NCI-H69 (cell line): ENCODE measurements at places on chromosomes 5 and 9.

DNA sequence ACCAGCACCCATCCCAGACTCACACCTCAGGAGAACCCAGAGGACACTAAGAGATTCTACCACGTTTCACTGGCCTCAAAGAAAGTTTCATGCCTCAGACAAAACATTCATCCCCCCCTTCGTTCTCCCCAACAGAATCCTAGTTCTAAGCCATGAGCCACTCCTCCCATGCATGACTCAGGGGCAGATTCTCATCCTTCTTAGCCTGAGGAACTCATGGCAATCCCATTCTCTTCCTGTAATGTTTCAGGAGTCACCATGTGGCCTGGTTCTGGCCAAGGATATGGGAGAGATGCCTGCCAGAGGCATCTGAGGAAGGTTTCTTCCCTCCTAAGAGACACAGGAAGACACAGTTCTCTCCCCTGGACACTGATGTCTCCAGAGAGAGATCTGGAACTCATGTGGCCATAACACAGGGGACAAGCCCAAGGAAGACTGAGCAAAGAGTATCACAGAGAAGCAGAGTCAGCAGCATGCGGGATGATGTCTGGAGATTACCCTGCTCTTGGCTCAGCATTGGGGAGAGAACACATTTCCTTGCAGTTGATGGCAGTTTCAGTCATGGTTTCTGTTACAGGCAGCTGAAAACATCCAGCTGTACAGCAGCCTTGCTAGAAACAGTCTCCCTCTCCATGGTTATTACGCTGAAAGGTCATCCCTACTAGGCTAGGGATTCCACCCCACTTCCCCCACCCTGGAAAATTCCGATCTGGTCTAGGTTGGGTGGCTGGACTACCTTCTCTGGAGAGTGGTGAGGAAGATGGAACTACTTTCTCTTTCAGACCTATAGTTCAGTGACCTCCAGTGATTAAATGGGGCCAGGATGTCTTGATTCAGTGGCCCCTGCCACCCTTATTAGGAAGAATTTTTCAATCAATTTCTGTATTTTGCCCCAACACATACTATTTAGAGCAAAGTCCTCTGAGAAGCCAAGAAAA is 115.4 kb downstream of the ZNF608 start:
- DNase-seq, result no peak

DNA sequence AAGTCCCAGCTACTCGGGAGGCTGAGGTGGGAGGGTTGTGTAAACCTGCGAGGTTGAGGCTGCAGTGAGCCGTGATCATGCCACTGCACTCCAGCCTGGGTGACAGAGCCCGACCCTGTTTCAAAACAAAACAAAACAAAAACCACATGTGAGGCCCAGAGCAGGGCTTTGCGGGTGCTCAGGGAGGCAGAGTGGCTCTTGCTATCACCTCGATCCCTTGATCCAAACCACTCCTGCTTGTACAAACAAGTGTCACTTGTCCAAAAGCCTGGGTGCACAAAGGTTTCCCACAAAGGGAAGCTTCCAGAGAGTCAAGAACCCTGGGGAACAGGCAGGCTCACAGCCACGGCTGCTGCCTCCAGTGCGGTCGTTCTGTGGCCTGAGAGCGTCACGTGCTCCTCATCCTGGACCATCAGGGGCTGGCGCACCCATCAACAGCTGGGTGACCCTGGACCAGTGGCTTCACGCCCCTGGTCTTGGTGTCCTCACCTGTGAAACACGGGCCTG is 162.7 kb downstream of the C9orf50 start:
- DNase-seq, result no peak

- no peak for DNase-seq
Measured at GRCh38 chr5:175162036-175162435, 281.9 kb downstream of the DRD1 start.

- peak; percentile 84 for DNase-seq
Measured at GRCh38 chr5:140157032-140157781, 17.8 kb upstream of the CYSTM1 start.

DNA sequence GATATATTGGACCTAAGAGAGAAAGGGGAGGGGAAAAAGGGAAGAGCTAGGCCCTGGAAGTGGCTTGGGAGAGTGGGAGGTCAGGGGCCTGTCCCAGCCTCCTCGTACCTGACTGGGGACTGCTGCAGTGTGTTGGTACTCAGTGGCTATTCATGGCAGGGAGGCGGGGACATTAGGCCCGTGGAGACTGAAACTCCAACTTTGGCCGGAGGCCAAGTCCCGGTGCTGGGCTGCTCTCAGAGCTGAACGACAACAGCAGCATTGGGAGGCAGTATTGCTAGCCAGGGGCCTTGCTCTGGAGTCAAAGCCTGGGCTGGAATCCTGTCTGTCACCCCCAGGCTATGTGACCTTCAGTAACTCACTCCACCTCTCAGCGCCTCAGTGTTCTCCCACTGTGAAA is 37.8 kb downstream of the NEURL1B start:
- peak; percentile 47 for DNase-seq

GRCh38 chr9:27771803-27772545 is 198.7 kb upstream of the C9orf72 start:
- DNase-seq, result peak; percentile 92

- DNase-seq, result peak; percentile 41
Measured at GRCh38 chr5:23840083-23840482, 332.7 kb downstream of the PRDM9 start.

- DNase-seq, result no peak
Measured at GRCh38 chr9:98883276-98883675, 60.4 kb upstream of the COL15A1 start.

DNA sequence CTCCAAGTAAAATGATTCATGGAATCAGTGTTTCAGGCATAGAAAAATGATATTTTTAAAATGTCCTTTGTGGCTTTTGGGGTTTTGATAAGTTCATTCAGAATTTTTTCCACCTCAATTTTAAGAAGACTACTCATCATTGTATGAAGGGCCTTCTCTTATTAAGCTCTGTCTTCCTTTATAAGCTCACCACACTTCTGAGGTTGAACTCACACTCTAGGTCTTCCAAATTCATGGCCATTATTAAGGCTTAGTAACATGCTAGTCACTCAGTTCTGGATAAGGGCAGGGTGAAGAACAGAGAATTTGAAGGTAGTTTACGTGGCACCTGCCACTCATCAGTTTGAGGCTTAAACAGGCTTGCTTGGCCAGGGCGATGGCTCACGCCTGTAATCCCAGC is 4.2 kb downstream of the MELK start:
- no peak for DNase-seq

DNA sequence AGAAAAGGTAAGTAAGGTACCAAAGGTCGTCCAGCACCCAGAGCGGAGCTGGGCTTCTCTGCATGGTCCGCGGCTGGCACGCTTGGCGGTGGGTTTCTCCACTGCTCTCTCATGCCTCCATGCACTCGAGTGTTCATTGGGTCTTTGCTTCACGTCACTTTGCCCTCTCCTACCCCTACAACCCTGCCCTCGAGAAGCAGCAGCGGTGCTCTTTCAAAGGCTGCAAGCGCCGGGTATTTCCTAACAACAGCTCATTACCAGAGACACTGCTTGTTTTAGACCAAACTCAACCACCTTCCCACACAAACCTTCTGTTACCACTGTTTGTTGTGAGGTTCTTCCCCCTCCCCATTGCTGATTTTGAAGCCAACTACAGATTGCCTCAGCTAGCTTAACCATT is 21.5 kb upstream of the ZBTB34 start:
- no peak for DNase-seq

DNA sequence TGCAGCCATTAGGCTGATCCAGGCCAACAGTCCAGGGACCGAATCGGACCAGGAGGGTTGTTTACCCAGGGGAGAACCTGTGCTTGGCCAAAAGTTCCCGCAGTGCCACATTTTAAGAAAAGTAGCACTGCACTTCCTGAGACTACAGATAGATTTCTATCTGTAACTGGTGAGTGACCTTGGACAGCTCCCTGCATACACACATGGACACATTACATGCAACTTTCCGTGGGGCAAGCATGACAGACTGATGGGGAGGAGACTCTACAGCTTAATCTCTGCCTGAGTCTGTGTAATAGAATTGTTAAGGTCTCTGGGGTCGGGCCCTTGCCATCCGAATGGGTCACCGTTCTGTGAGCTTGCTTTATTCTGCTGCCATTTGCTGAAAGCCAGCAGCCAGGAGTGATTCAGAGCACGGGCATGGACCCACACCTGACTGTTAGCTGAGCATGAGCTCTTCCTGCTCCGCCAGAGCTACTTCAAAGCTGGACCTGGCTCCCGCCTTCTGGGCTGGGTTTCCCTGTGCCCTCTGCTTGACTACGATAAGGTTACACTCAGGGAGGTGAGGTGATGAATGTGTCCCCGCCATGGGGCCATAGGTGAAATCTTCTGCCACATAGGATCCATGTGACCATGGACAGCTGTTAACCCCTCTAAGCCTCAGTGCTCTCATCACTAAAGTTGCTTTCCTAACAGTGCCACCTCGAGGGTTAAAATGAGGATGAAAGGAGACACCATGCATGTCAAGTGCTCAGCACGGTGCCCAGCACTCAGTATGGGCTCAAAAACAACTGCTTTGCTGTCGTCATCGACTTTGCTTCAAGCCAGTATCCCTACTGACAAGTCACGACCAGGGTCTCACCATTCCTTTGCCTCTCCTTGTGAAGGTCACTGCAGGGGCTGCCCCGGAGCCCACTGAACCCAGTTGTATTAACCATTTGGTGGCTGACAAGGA is 200.0 kb downstream of the MELK start:
- DNase-seq, result peak; percentile 58

GRCh38 chr5:23332650-23333251 is 174.7 kb upstream of the PRDM9 start:
- peak; percentile 77 for DNase-seq

DNA sequence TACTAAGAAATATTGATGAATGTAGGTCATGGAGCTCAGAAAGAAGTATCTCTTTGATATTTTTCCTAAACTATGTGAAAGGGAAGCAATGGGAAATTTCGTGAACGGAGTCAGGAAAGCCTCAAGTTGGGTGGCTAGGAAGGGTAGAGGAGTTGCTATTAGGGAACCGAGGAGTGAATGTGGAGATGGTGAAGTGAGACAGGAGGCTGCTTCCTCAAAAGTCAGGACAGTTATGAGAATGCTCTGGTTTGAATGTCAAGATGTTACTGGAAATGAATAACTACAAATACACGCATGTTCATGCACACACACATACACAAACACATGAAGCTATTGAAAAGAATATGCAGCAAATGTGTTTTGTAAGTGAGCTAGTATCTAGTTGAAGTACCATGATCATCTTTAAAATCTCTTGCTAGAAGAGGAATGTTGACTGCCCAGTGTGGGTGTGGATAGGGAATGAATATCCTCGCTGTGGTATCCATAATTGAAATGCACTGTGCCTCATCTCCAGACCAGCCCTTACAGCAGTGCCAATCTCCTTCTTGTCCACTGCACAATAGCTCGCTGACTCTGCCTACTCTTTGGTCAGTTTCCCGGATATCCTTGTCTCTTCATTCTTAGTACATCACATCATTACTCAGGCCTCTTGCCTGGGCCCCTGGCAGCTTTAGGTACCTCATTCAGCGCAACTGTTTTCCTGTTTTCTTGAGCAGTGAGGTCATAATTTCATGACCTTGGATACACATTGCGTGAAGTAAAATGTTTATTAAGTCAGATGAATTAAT is 21.9 kb upstream of the PDCD1LG2 start:
- no peak for DNase-seq

GRCh38 chr5:12861886-12862654 is 957.8 kb upstream of the CTNND2 start:
- no peak for DNase-seq

DNA sequence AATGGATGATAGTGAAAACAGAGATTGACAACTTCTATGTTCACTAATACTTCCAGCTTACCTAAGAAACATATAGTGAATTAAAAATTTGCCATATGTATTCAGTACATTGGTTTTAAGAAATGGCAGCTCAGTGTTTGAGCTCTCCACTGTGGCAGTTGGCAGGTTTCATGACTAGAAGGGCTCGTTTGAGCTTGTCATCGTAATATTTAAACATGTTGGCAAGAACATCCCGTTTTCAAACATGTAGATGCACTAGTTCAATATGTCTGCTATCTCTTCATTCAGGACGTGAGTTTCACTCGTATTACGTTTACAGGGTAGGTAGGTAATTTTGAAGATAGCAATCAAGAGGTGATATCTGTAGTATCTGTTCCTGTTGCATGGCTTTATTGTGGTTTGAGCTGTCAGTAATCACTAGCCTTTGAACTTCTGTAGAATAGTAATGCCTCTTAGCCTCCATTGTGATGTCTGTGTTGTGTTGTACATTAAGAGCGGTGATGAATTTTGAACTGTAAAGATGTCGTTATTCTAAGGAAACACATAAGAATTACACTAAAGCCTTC is 74.8 kb downstream of the NLN start:
- DNase-seq, result no peak

GRCh38 chr5:180553530-180553929 is 37.8 kb downstream of the SCGB3A1 start:
- no peak for DNase-seq

DNA sequence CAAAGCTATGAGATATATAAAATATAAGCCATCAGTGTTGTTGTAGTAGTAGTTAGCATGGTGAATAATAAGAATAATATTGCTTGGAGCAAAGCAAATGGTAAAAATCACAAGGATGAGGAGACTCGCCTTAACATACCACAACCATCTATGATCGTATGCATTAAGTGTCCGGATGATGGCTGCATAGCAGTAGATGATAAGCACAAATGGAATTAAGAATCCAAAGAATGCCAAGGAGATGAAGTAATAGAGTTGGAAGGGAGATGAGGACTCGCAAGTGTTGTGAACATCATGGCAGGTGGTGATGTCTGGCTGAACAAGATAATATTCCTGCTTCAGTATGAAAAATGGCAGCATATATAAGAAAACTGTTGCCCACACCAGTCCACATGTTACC is 5.5 kb downstream of the F2RL2 start:
- DNase-seq, result no peak

DNA sequence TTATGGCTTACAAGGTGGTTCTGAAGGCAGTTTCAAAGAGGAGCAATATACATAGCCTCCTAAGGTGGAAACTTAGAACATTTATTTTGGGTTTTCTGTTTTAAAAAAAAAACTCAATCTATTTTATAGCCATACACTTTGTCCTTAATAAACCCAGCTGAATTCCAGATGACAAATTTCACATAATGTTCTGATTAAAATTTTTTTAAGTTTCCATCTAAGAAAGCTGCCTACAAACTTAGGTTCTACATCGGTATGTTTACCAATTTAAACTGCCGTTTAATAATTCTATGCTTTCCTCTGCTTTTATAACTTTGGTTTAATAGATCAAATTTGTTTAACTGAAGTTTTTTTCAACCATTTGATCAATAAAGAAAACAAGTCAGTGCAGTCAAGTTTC is 12.5 kb downstream of the NR3C1 start:
- DNase-seq, result no peak
